ENCODE measurements at places on chromosomes 12 and 14. TPM values are rescaled to one million over a fixed set of nuclear protein-coding genes. Genes with fewer than 3 reads are reported as not detected.
A peak's percentile ranks its signal among the peaks of the same experiment; 100 is the strongest.

DNA sequence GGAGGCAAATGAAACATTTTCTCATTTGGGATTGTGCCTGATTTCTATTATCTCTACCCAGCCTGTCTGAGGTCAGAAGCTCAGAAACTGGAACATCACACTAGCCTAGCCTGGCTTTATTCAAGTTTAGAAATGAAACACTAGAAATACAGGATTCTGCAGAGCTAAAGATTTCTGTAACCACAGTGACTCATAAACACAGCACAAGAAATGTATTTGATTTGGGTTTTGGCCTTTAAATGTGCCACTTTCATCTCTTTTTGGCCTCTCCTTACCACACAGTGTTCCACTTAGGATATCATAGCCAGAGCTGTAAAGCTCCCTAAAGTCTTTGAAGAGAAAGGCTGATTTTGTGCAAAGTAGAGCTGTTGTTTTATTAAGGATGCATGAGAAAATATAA, 307.5 kb downstream of the EMP1 start:
- DNase-seq, result no peak

- DNase-seq, result no peak
Measured at GRCh38 chr12:87198181-87198580, 831.0 kb downstream of the C12orf50 start.

DNA sequence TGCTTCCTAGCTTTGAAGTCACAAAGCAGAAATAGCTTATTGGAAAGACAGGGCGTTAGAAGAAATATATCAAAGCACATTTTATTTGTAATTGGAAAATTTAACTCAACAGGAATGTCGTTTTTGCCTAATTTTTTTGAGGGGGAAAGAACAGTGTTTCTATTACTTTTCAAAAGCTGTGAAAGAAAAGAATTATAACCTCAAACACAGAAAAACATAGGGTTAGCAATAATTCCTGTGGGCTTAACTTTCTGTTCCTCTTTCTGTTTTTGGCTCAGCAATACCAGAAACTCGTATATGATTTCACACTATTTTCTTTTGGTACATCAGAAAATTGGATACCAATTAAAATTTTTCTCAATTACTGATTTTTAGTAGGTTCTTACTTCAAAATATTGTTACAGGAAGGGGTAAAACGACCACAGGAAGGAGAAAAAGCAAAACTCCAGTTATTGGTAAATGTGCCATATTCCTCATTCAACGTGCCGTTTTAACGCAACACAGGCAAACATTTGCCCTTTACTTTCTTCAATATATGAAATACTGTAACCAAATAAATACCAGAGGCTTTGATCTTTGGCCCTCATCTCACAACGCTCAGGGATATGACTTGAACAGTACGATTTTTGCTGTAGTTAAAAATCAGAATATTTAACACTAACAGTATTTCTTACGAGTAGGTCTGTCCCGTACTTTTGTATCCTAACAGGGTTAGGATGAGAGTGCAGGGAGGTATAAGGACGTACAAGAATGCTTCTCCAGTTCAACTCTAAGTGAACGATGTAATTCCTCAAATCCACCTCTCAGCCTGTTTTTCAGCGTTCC, 1.3 kb upstream of the RNU6-7 start:
- no peak for DNase-seq

BATF gene
- 165 TPM for total RNA-seq

ALG10B gene
- total RNA-seq, result 15.3 TPM

DNA sequence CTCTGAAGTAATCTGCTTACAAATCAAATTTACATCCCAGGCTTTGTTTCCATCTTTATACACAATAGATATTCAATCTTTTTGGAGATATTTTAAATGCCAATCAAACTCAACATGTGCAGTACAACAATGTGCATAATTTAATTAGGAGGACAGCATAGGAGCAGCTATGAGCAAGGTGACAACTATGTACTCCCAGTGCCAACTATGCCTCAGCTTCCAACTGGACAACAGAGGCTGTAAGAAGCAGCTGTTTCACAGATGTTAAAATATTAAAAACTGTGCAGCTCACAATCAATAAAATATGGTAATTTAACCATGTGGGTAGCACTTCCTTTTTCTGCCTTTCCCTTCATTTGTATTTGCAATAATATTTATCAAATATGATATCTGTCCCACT, 99.9 kb downstream of the ST8SIA1 start:
- no peak for DNase-seq

FOXG1 gene
- total RNA-seq, result not detected

- DNase-seq, result no peak
Measured at GRCh38 chr12:115846516-115846915, 431.0 kb downstream of the MED13L start.

DNA sequence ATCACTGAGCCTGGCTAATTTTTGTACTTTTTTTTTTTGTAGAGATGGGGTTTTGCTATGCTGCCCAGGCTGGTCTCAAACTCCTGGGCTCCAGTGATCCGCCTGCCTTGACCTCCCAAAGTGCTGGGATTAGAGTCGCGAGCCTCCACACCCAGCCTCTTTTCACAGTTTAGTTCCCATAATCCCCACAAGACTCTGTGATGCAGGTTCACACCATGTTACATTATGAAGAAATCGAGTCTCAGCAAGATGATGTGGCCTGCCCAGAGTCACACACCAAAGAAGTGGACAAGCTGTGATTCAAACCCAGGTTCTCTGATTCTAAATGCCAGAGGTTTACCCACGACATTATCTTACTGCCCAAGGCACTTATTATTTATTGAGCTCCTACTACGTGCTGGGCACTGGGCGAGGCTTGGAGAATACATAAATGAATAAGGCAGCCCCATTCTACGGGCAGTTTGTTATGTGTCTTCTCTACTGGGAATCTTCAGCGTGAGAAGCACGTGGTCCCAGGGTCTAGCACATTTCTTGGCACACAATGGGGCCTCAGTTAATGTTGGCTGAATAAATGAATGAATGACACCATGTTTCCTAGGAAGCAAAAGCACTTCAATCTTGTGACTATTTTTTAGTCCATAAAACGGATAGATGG, 23.5 kb upstream of the OASL start:
- no peak for DNase-seq

MGAT2 gene
- 23.8 TPM for total RNA-seq

RNASE7 gene
- total RNA-seq, result not detected

SLC17A8 gene
- total RNA-seq, result not detected

SRRM4 gene
- not detected for total RNA-seq

SUSD6 gene
- total RNA-seq, result 57.9 TPM

GRCh38 chr12:111404362-111405148, 1.2 kb upstream of the SH2B3 start:
- peak; percentile 88 for DNase-seq

GNB3 gene
- total RNA-seq, result 0.66 TPM

DIO2 gene
- total RNA-seq, result not detected

GRCh38 chr12:81502912-81503695, 256.0 kb downstream of the PPFIA2 start:
- DNase-seq, result no peak

HEATR5A gene
- 9.4 TPM for total RNA-seq

DNA sequence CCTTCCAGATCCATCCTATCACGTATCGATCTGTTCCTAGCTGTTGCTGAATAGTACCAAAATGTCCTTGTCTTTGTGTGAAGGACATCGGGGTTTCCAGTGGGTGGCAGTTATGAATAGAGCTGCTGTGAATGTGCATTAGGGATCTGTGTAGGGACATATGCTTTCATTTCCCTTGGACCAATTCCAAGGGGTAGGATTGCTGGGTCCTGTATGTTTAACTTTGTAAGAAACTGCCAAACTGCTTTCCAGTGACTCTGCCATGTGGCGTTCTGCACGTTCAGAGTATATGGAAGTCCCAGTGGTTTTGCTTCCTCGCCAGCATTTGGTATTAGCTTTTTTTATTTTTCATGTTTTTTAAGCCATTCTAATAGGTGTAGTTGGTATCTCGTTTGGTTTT, 28.6 kb downstream of the PACS2 start:
- no peak for DNase-seq

DNA sequence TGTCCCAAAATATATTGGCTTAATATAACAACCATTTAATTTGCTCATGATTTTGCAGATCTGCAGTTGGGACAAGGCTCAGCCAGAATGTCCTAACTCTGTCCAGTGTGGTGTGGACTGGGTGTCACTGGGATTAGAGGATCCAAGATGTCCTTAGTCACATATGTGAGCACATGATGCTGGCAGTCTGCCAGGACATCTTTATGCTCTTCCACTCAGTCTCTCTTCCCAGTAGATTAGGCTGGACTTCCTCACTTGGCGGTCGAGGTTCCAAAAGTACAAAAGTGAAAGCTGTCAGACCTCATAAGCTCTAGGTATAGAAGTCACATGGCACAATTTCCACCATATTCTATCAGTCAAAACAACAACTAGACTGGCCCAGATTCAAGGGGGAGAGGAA, 167.9 kb upstream of the NTF3 start:
- DNase-seq, result no peak

- no peak for DNase-seq
Measured at GRCh38 chr14:104066279-104066678, 19.2 kb upstream of the ASPG start.

GRCh38 chr14:67679006-67679405, 4.6 kb upstream of the VTI1B start:
- no peak for DNase-seq

GRCh38 chr12:124745891-124746570, 117.6 kb downstream of the SCARB1 start:
- peak; percentile 65 for DNase-seq

DNA sequence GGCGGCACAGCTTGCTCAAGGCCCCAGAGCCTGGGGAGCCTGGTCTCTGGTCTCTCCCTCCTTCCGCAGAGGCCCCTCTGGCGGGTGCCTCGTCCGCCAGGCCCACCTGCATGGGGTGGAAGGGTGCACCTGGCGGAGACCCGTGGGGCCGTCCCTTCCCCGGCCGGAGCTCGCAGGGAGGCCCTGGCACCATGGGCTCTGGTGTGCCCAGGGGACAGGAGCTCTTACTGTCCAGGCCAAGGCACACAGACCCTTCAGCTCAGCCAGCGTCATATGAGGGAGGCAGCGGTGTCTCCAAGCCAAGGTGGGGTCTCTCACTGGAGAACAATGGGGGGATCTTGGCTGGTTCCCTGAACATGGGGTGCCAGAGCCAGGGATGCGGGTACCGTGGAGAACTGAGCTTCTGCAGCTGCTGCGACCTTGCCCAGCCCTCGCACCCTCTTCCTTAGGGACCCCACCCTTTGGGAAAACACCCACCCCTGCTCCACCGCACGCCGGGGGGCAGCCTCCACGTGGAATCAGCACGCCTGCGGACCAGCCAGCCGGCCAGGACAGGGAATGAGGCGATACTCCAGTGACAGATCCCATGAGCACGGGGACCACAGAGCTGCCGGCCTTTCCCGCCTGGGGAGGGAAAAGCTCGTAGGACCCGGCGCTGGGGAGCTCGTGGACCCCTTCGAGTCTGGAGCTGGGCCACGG, 25.7 kb upstream of the GALNT9 start:
- no peak for DNase-seq

PIWIL1 gene
- total RNA-seq, result not detected

GRCh38 chr12:15212930-15213329, 8.3 kb downstream of the RERG start:
- DNase-seq, result no peak

GRCh38 chr14:77980475-77981321, 180.8 kb downstream of the ADCK1 start:
- DNase-seq, result peak; percentile 24

DNA sequence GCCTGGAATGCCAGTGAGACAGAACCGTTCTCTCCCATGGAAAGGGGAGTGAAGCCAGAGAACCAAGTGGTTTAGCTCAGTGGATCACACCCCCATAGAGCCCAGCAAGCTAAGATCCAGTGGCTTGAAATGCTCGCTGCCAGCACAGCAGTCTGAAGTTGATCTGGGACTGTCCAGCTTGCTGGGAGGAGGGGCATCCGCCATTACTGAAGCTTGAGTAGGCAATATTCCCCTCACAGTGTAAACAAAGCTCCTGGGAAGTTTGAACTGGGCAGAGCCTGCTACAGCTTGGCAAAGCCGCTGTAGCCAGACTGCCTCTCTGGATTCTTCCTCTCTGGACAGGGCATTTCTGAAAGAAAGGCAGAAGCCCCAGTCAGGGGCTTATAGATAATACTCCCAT, 374.3 kb upstream of the DCN start:
- DNase-seq, result no peak

DACT1 gene
- 8.9 TPM for total RNA-seq

CDKL1 gene
- 4.4 TPM for total RNA-seq

- no peak for DNase-seq
Measured at GRCh38 chr12:55985341-55985740, 11.5 kb downstream of the RAB5B start.

GPR137C gene
- 0.14 TPM for total RNA-seq

DNA sequence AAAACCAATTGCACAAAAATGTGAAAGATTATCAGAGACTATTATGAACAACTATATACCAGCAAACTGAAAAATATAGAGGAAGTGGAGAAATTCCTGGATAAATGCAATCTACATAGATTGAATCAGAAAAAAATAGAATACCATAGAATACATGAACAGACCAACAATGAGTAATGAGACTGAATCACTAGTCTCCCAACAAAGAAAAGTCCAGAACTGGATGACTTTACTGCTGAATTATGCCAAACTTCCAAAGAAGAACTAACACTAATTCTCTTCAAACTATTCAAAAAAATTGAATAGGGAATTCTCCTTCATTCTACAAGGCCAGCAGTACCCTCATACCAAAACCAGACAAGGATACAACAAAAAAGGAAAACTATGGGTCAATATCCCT, 60.6 kb downstream of the GUCY2C start:
- DNase-seq, result no peak

TSHR gene
- not detected for total RNA-seq

DNA sequence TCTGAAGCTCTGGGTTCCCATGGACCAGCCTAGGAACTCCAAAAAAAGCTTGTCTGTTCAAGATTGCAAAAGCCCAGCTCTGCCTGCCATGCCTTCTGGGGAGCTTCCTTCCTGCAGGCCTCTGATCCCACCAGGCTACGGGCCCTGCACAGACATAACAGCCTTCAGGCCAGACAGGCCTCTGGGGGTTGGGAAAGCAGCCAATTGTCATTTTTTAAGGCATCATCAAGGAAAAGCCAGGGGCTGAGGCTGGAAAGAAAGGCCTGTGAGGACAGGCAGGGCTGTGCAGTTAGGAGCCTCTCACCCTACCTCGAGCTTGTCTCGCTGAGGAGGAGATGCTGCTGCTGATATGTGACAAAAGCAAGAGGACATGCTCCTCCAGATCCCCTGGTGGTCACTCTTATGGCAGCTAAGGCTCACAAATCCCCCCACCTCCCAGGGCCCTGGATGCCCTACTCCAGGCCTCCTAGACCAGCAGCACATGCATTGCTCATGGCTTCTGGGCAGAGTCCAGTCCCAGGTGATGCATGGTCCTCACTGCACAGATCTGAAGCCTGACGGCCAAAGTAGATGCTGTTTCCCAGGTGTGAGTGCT, 2.9 kb downstream of the TMEM229B start:
- no peak for DNase-seq

DNA sequence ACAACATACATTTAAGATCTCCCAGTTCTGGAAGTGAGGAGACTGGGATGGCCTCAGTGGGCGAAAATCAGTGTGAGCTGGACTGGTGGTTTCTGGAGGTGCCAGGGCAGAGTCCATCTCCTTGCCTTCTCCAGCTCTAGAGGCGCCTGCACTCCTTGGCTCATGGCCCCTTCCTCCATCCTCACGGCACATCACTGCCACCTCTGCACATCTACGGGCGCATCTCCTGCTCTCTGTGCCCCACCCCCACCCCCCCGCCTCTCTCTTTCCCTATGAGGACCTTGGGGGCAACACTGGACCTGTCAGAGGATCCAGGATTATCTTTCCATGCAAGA, 62.8 kb upstream of the DIO3 start:
- DNase-seq, result no peak

CTSG gene
- total RNA-seq, result 0.35 TPM

GRCh38 chr14:54338696-54339317, 58.0 kb upstream of the CDKN3 start:
- DNase-seq, result no peak

ABCD2 gene
- 2.1 TPM for total RNA-seq

Measured in activated CD4-positive, alpha-beta T cell treated with anti-CD3 and anti-CD28 coated beads for 36 hours (primary cell).